ENCODE measurements at places on chromosomes 5 and 9. TPM values are rescaled to one million over a fixed set of nuclear protein-coding genes. Genes with fewer than 3 reads are reported as not detected.

CEL gene
- total RNA-seq = 0.07 TPM

IFNA21 gene
- not detected for total RNA-seq

BARX1 gene
- total RNA-seq = not detected

PCDHB14 gene
- total RNA-seq = 0.20 TPM

RGS3 gene
- total RNA-seq = 117 TPM

GABRB2 gene
- total RNA-seq = not detected

ZNF618 gene
- 14.4 TPM for total RNA-seq

PLEKHG4B gene
- 0.05 TPM for total RNA-seq

MYO10 gene
- total RNA-seq = 57.5 TPM

CSF1R gene
- not detected for total RNA-seq

MEIKIN gene
- total RNA-seq = not detected

CARD19 gene
- 70.3 TPM for total RNA-seq

SEMA5A gene
- 0.13 TPM for total RNA-seq

FBP1 gene
- 15.8 TPM for total RNA-seq

GPR151 gene
- total RNA-seq = not detected

MARCHF11 gene
- not detected for total RNA-seq

AGXT2 gene
- not detected for total RNA-seq

TICAM2 gene
- total RNA-seq = 2.7 TPM

All from mammary microvascular endothelial cell (primary cell).